GM13976 (cell line): ENCODE measurements at places on chromosomes 1 and 21.

DNA sequence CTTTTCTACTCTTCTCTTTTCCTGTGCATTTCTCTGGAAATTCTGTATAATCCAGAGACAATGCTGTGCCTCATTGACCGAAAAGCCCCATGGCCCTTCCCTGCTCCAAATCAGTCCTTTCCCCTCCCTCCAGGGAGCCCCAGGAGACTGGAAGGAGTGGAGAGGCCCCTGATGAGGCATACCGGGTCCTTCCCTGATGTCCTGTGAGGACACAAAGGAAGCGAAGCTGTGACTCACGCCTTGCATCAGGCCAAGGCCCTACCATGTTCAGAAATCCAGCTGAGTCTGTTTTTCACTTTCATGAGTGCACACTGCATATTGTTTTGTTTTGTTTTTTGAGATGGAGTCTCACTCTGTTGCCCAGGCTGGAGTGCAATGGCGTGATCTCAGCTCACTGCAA, 38.7 kb upstream of the BECN2 start:
- no peak for DNase-seq

DNA sequence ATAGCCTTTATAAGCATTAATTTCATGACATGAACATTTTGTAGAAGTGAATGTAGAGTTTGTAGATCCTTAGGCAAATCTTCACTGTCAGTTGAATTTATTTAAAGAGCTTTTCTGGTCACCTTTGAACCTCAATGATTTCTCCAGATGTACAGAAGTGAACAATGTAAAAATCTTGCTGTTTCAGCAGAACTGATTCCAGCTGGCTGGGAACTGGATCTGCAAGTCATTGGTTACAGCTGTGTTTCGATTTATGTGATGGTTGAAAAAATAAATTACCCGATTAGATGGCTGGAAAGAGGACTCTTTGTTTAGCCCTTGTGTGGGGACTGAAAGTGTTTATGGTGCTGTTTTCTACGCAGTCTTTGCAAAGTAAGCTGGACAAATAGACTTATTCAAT, 849.8 kb downstream of the USP25 start:
- no peak for DNase-seq

- no peak for DNase-seq
Measured at GRCh38 chr21:33993286-33994231, 78.0 kb upstream of the ATP5PO start.

- no peak for DNase-seq
Measured at GRCh38 chr1:14110040-14110439, 410.1 kb downstream of the PRDM2 start.

DNA sequence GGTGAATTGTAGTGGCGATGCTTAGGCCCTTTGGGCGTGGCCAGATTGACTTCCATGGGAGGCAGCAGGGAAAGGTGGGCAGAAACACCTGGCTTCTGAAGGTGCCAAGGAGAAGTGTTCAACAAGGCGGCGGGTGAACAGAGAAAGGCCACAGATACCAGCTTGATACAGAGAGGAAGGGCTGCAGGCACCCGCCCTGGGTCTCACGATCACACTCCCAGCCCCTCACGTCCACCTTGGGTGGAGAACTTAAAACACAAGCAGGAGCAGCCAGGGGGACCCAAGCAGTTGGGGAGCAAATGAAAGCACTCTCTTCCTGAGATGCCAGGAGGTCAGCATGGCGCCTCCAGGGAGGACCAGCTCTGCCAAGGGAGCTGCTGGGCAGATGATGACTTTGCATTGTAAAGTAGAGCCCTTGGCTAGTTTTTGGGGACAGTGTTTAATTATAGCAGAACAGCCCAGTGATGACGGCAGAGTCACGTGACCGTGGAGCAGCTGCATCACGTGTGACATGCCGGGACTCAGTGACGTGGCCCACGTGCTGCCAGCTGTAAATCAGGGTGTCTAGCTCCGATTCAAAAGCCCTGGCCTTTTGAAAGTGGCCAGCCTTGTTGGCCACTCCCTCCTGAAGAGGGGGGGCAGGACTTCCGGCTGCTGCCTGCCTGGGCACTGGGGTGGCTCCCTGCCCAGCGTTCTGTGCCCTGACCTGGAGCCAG, 19.0 kb downstream of the SLC37A1 start:
- no peak for DNase-seq

DNA sequence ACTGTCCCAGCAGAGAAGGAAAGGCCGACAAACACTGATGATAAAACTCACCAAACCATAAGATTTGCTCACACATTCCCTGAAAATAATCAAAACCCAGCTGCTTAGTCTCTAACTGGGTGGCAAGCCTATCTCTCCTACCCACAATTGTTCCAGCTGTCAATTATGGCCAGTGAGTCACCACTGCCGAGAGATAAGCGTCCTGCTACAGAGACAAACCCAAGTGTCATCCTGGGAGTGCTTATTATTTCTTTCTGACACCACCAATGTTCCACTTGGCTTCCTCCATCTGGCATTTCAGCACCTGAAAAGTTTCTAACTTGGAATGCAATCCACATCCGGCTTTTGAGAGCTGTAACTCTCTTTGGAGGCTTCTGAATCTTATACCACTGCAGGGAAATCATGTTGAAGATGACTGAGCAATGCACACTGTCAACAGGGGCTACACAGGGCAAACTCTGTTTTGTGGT, 51.5 kb upstream of the VAV3 start:
- no peak for DNase-seq

- no peak for DNase-seq
Measured at GRCh38 chr1:92995441-92996430, 34.5 kb upstream of the DIPK1A start.

DNA sequence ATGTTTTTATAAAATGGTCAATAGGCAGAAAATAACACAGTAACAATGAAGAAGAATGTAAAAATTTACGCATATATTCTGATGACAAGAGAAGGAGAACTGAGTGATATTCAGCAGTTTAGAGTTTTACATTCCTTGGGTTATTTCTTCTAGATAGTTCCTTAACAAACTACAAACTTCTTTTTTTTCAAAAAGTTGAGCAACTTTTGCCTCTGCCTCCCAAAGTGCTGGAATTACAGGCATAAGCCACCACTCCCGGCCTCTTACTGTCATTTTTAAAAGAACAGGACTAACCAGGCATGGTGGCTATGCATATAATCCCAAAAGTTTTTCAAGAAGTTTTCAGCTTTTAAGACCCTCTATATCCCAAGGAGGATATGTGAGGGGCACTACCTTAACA, 32.9 kb downstream of the ARNT start:
- DNase-seq = no peak

GRCh38 chr1:3007298-3008147, 13.7 kb upstream of the ACTRT2 start:
- no peak for DNase-seq

- DNase-seq = peak; percentile 45
Measured at GRCh38 chr1:88655685-88656299, 28.3 kb upstream of the PKN2 start.

- peak; percentile 95 for DNase-seq
Measured at GRCh38 chr1:37479255-37480124, 5.1 kb downstream of the ZC3H12A start.

DNA sequence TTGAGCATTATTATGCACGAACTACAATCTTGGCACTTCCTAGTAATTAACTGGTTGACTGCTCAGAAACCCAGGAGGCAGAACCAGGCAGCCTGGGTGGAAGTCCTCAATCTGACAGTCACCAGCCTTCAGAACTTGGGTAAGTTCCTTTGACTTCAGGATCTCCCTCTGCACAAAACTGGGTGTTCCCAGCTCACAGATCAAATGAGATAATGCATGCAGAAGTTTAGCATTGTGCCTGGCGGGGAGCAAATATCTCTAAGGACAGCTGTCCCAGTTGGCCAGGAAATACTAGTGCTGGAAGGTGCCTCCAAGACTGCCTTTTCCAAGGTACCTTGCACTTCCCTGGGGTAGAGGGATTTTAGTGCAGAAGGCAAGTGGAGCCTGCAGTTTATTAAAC, 294.8 kb downstream of the PCP4 start:
- no peak for DNase-seq

DNA sequence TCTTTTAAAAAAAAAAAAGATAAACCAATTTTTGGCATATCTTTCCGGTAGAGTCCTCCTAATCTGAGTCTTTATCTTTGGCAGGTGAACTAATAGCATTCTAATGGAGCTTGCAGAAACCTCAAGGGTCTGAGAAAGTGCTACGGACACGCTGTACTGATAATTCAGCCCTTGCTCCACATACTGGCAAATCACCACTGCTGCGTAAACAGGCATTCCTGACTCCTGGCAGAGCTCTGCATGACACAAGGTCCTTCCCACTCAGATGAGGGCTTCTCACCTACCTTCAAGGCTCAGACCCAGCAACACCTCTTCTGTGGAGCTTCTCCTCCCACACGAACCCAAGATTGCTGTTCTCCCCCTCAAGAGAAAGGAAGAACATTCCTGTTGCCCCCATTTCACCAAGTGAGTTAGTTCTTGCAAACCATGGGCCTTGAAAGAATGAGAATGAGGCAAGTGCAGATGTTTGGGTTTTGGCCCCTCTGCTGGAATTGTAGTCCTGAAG, 48.0 kb downstream of the LYST start:
- no peak for DNase-seq

- DNase-seq = peak; percentile 49
Measured at GRCh38 chr1:92482665-92483609, 3.8 kb downstream of the GFI1 start.

DNA sequence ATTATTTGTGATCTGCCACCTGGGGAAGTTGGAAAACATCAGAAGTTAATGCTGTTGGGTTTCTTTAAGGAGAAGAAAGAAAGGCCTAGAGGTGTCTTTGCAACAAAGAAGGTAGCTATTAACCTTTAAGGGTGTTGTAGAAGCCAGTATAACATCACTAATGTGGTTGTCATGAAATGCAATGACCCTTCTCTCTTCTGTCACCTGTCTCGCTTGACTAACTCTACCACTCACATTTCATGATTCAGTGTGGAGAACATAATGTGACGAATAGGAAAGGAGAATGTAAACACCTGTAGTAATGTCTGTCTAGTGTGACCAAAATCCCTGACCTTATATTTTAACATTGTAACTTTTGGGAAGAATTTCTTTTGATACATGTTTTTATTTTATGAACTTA, 211.7 kb upstream of the UBE2U start:
- no peak for DNase-seq

GRCh38 chr1:231028682-231029081, 11.4 kb downstream of the FAM89A start:
- no peak for DNase-seq

GRCh38 chr1:13808729-13809131, 108.7 kb downstream of the PRDM2 start:
- DNase-seq = no peak

DNA sequence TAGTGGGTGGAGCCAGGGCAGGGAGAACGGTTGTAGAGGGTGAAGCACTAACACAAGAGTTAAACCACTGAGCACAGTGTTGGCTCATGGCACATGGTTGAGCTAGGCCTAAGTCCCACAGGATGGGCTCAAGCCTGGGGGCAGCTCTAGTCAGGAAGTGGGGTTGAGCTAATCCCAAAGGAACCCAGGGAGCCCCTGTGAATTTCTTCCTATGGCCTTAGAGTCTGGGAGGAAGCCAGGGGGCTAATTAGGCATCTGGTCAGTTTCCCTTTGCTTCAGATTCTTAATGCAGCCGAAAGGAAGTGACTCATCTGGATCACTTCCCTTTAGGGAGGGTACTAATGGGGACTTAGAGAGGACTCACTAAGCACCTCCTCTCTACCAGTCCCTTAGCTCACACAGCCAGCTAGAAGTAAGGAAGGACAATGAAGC, 10.1 kb downstream of the CFAP45 start:
- peak; percentile 82 for DNase-seq

GRCh38 chr1:70441392-70442035, 30.4 kb downstream of the CTH start:
- DNase-seq = no peak

DNA sequence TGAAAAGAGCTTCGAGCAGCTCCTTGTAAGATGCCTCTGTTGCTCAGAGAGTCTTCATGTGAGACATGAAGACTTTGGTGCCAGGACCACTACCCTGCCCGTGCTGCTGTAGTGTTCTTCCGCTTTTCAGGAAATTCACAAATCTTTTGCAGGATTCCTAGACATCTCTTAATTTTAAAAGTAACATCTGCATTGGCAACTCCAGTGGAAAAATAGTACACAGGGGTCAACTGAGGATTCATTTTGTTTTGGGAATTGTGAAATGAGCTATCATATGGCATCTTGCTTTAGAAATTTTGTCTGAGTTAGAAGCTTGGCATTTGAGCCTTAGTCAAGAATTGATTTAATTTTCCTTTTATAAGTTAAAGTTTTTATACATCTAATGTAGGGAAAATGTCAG, 7.2 kb downstream of the PRDM2 start:
- DNase-seq = no peak

GRCh38 chr1:163922743-163923201, 601.0 kb downstream of the NUF2 start:
- no peak for DNase-seq

- DNase-seq = no peak
Measured at GRCh38 chr1:44251989-44252671, 38.9 kb downstream of the DMAP1 start.

- DNase-seq = no peak
Measured at GRCh38 chr1:240823357-240823756, 211.4 kb upstream of the GREM2 start.

- DNase-seq = no peak
Measured at GRCh38 chr1:25550683-25551310, 7.4 kb downstream of the LDLRAP1 start.

GRCh38 chr1:178724376-178724727, 692 bp upstream of the RALGPS2 start:
- no peak for DNase-seq

DNA sequence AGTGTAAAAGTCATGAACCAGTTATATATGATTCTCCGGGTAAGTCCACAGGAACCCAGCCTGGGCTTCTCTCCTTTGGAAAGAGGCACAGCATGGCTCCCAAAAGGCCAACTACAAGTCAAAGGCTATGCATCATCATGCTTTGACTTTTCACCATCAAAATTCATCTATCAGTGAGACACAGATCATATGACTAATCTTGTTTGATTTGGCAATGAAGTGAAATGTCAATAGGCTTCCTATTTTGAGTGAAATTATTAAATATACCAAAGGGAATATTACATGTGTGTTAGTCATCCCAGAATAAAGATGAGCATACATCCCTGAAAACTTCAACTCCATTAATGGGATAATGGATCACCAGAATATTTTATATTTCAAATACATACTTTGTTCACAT, 83.5 kb upstream of the ADGRL2 start:
- no peak for DNase-seq

GRCh38 chr1:52238887-52239707, 97.2 kb downstream of the ZFYVE9 start:
- DNase-seq = peak; percentile 17

DNA sequence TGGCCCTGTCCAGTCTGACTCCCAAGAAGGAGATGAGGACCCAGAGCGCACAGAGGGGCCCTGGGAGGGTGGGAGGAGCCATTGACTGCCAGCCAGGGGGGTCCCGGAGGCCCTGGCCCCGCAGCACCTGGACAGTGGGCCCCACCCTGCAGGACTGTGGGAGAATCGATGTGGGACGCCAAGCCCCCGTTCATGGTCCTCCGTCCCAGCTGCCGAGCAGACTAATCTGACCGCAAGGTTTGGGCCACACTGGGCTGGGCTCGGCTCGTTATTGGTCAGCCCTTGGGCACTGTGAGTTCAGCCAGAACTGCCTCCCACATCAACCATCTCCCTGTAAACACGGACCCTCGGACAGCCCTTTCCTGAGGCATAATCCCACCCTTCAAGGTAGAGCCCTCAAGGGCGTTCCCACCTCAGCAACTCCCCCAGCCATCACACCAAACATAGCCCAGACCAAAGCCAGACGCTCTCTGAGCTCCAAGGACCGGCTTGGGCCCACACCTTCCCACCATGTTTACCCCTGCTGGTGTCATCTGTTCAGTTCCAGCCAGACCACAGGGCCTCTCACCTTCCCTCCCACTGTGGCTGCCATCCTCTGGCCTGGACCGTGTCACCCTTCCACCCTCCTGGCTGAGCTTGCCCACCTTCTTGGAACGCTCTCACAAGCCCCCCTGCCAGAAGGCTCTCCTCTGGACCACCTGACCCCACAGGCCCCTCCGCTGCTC, 16.2 kb upstream of the POFUT2 start:
- no peak for DNase-seq
